Left ventricle myocardium inferior (tissue), 1 donor: ENCODE measurements at places on chromosomes 2 and 18. TPM values are rescaled to one million over a fixed set of nuclear protein-coding genes. Genes with fewer than 3 reads are reported as not detected.

DNA sequence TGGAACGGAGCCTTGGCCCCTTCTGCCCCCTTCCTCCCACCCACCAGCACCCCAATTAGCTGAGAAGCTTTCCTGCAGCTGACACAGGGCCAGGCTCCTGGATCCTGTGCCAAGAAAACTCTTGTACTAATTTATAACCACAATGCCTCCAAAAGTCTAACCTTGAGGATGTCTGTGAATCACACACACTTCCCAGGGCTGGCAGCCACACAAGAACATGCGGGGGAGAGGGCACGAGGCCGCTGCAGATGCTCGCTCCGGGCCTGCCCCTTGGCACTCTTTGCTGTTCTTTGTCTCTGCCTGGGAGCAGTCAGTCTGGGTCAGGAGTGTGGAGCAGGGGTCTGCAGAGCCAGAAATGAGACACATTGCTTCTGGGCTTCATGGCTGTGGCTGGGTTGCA lies 62.7 kb upstream of the KIF5C start:
- peak; percentile 33 for DNase-seq

- DNase-seq, result no peak
These were observed 302.2 kb upstream of the DDX18 start for GRCh38 chr2:117512307-117512706.

GRCh38 chr2:20451341-20451740 lies 4.5 kb downstream of the RHOB start:
- DNase-seq, result no peak

GRCh38 chr2:205047273-205047839 lies 502.1 kb downstream of the PARD3B start:
- no peak for DNase-seq

Gene MYO1B
- 16.2 TPM for total RNA-seq

Gene ELP2
- total RNA-seq, result 49.7 TPM

Gene CDK15
- 0.16 TPM for total RNA-seq

Gene ASIC4
- not detected for total RNA-seq

Gene UGT1A3
- not detected for total RNA-seq
